ENCODE measurements at places on chromosomes 6 and 20.

GRCh38 chr6:90065173-90065572 lies 170.9 kb downstream of the GJA10 start:
- DNase-seq = no peak

GRCh38 chr20:40682104-40682981 lies 6.7 kb downstream of the MAFB start:
- DNase-seq = no peak

- DNase-seq = no peak
Observed at GRCh38 chr6:164947164-164947563, 362.2 kb downstream of the C6orf118 start.

- DNase-seq = no peak
Observed at GRCh38 chr20:32366380-32366779, 8.2 kb downstream of the ASXL1 start.

DNA sequence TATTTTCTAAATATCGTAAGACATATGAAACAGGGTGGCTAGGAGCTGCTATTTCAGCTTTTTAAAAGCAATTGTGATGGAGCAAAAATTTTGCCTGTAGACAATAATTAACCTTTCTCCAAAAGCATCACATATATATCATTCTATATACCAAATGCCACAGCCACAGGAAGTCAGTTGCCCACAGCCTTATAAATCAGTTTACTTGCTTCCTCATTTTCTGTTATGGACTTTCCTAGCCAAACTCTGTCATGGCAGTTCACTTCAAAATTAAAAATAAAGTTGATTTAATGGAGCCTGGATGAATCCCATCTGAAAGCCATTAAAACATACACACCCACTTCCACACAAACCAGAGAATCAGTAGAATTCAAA lies 93.4 kb upstream of the NHSL1 start:
- DNase-seq = no peak

GRCh38 chr6:93849857-93850256 lies 430.5 kb upstream of the EPHA7 start:
- no peak for DNase-seq

GRCh38 chr6:158686791-158687381 lies 37.0 kb downstream of the SYTL3 start:
- DNase-seq = no peak

DNA sequence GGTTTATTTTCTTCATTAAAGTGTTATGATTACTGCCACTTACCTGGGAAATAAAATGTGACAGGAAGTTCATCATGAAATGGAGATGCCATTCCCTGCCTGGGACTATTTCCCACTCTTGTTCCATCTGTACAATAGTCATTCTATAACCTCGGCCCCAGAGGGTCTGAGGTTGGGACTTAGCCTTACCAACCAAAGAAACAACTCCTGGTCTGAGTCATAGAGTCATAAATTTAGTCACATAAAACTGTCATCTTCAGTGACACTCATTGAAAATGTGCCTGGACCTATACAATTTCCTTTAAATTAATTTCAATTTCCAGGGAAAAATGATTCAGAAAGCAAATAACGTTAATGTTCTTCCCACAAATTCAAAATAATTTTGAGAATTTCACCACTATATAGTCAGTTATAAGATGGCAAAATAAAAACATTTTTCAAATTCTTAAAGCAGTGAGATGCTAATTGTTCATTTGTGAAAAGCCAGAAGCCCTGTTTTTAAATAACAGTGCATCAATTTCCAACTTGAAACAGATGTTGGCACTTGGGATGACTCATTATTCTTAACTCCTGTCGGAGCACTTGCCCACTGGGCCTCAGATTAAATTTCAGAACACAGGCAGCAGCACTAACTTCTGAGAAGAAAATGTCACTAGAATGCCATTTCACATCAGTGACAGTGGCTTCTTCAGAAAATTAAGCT lies 201.2 kb upstream of the SMLR1 start:
- DNase-seq = no peak

- no peak for DNase-seq
Observed at GRCh38 chr6:75546381-75546780, 52.8 kb upstream of the FILIP1 start.

DNA sequence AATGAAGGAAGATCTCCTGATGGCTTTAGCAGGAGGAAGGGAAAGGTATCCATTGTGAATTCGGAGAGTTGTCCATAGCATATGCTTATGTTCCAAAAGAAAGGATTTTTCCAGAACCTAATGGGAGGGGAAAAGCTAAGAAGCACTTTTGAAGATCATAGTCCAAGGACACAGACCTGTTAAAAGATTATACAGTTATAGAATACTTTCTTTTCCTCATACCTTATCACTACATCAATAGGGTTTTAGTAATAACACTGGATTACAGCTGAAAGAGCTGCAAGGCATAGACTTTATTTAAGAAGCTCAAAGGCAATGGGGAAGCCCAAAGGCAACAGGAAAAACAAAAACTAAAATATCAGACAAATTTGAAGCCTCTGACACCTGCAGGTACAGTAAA lies 39.8 kb upstream of the SLC24A3 start:
- no peak for DNase-seq

GRCh38 chr6:34514593-34515472 lies 41.3 kb downstream of the SPDEF start:
- DNase-seq = no peak

DNA sequence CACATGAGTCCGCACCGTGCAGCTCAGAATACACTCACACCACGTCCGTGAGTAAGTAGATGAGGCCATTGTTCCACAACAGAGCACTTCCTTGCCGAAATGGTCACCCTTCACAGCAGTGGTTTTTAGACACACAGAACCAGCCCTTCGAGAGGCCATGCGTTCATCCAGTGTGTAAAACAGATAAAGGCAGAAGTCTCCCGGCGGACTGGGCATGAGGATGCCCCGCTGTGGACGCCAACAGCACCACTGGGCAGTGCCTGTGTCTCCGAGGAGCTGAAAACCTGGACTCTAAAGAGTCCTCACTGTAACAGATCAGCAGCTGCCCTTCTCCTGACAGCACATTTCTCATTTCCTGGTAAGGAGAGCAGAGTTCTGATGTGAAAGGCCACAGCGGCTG lies 75.2 kb downstream of the WDR27 start:
- no peak for DNase-seq

DNA sequence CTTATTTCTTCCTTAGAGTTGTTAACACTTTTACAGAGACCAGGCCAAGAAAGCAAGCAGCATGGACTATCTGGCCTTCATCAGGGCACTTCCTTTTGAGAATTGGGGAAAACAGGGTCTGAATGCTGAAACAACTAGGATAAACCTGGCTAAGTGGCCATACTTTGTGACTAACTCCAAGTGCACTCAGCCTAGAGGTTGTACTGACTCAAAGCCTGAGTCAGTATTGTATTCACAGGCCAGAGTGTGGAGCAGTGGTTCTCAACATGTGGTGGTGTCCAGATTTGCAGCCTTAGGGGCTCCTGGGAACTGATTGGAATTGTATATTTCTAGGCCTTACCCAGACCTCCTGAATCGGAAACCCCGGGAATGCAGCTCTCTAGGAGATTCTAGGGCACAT lies 20.1 kb downstream of the SEC23B start:
- DNase-seq = no peak

DNA sequence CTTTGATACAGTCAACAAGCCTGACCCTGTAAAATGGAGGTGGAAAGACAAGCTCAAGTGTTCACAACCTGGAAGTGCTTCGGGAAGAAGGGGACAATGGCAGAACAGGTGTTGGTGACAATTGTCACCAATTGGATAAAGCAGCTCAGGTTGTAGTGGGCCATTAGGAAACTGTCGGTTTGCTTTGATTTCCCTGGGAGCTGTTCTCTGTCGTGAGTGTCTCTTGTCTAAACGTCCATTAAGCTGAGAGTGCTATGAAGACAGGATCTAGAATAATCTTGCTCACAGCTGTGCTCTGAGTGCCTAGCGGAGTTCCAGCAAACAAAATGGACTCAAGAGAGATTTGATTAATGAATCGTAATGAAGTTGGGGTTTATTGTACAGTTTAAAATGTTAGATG lies 15.0 kb downstream of the CCR6 start:
- DNase-seq = no peak

- no peak for DNase-seq
Observed at GRCh38 chr6:66376001-66376400, 669.0 kb upstream of the EYS start.

- no peak for DNase-seq
Observed at GRCh38 chr6:77038807-77039206, 424.5 kb downstream of the HTR1B start.

- DNase-seq = no peak
Observed at GRCh38 chr20:38144598-38144973, 20.5 kb downstream of the TGM2 start.

GRCh38 chr6:72619883-72620696 lies 1.8 kb upstream of the KCNQ5 start:
- no peak for DNase-seq

GRCh38 chr20:59932616-59933295 lies 681 bp downstream of the SYCP2 start:
- no peak for DNase-seq

GRCh38 chr6:27297857-27298730 lies 14.0 kb downstream of the POM121L2 start:
- DNase-seq = no peak

DNA sequence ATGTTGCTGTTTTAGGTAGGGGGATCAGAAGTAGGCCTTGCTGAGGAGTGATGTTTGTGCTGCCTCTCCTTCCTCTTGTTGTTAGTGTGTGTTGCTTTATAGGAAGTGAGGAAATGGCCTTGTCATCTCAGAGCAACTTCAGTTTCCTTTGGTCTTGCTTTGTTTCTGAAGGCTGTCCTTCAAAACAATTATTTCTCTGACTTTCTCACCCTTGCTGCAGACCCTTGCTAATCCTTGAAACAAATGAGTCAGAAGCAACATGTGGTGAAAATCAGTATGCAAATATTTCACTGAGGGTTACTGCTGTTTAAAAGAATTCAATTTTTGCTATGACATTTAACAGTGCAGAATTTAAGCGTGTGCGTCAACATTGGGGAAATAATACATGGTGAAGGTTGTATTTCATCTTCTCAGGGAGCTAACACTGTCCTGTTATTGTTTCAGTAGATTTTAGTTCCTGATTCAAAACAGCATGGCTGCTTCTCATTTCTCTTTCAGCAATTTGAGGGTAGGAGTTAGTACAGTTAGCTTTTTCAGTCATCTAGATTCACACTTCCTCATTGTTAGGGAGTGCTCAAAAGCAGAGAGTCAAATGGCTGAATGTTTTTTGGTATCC lies 13.8 kb downstream of the RNF144B start:
- no peak for DNase-seq

DNA sequence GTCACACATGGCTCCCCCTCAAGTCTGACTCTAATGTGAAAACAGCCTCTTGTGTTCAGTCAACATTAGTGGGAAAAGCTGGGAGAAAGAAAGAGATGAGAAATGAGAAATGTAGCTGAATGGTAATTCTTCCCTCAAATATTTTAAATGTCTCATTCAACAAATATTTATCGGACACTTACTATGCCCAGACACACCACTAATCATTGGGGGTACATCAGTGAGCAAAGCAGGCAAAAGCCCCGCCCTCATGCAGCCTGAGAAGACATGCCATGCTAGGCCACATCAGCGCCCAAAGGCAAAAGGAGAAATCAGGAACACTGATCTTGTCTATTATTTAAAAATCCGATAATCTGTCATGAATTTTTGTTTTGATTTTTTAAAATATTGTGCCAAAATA lies 89.9 kb upstream of the ASF1A start:
- DNase-seq = no peak

DNA sequence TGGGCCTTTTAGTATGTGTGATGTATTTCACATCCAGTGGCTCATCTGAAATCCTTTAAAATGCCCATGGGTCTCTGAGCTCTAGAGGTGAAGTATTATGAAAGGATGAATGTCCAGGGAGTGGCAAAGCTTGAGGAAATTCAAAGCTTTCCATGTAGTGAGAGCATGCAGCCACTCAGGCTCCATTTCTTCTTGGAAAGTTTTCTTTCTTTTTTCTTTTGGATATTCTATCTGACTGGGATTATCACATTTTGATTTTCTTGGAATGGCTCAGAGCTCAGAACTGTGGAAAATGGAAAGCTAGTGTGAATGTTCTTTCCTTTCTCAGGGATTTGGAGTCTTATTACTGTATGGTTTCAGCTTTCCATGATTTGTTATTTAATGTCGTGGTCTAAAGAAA lies 397.4 kb downstream of the CD109 start:
- no peak for DNase-seq

GRCh38 chr6:45982280-45983036 lies 33.2 kb downstream of the CLIC5 start:
- no peak for DNase-seq

DNA sequence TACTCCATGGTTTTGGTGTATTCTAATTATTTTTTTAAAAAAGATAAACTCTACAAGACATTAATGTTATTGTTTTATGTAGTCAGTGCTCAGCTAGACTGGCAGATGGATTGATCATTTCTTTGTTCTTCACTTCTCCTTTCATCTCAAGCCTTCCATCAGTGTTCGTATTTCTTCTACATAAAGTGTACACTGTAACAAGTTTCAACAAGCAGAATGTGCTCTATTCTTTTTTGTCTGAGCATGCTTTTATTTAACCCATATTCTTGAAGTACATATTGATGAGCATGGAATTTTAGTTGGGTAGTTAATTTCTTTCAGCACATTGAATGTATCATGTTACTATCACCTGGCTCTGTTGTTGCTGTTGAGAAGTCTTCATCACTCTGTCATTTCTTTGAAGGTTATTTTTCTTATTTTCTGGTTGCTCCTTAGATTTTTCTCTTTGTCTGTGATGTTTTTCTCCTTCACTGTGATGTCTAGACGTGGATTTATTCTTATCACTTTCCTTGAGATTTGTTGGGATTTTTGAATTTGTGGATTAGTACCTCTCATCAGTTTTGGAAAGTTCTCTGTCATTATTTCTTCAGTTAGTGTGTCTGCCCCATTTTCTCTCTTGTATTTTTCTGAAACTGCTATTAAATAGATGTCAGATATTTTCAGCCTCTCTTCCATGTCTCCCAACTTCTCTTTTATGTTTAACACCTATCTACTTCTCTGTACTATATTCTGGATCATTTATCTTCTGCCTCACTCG lies 48.5 kb downstream of the TGM2 start:
- DNase-seq = no peak

GRCh38 chr6:13566500-13566899 lies 7.9 kb upstream of the SIRT5 start:
- no peak for DNase-seq

DNA sequence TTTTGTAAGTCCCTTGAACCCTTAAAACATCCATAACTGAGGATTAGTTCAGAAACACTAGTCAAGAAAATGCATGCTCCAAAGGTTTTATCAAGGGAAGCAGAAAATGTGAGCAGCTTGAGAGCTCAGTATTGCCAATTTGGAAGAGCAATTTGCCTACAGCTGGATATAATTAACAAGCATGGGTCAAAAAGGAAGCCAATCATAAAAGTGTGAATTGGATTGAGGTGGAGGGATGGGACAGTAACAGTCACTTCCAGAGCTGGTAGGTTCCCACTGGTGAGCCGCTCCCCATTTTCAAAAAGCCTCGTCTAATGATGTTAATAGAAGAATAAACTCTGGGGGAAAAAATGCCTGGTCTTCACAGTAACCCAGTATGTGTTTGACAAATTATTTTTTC lies 5.0 kb upstream of the PTPRK start:
- DNase-seq = no peak
